ENCODE measurements at places on chromosomes 13 and 19.
A peak's percentile ranks its signal among the peaks of the same experiment; 100 is the strongest.

GRCh38 chr19:17076543-17076991 is 990 bp downstream of the MYO9B start:
- DNase-seq: peak; percentile 70

DNA sequence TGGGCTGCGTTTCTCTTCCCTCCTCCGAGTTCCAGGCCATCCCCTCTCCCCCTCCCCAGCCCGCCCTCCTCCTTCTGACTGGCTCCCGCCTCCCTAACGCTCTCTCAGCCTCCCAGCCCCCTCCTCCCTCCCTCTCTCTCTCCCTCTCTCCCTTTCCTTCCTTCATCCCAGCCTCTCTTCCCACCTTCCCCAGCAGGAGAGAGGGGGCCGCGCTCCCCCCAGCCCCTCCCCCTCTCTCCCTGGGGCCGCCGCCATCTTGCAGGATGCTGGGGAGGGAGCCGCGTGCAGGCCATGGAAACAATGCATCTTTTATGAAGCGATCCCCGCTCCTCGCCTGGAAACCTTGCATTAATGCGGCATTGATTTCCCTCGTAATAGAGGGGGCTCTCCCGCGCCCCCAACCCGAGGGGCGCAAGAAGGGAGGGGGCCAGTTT is 42.6 kb upstream of the ADGRL1 start:
- DNase-seq: no peak

GRCh38 chr19:30263830-30264381 is 108.3 kb upstream of the ZNF536 start:
- no peak for DNase-seq

DNA sequence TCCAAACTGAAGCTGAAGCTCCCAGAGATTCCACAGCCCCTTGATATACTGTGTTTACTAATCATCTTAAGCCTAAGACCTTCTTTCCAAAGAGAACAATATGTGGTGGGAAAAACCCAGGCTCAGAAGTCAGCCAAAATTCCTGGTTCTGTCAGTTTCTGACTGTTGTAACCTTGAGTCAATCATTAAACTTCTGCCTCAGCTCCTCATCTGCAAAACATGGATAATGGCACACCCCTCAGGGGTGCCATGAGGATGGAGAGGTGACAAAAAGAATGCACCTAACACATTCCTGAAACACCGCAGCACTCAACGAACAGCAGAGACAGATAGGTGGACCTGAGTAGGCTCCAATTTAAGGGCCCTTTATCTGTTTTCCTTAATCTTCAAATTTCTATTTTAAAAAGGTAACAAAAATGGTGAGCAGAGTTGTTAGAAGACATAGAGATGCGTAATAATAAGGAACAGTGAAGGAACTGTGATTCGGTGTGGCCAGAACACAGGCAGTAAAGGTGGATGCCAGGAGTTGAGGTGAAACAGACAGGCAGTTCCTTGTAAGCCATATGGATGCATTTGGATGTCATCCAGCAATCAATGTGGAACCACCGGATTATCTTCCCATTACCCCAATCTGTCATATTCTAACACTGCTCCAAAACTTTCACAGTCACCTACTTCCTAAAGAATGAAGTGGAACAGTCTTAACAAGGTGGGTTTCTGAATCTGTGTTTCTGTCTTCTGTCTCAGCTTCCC is 56.6 kb upstream of the DOCK9 start:
- DNase-seq: no peak

DNA sequence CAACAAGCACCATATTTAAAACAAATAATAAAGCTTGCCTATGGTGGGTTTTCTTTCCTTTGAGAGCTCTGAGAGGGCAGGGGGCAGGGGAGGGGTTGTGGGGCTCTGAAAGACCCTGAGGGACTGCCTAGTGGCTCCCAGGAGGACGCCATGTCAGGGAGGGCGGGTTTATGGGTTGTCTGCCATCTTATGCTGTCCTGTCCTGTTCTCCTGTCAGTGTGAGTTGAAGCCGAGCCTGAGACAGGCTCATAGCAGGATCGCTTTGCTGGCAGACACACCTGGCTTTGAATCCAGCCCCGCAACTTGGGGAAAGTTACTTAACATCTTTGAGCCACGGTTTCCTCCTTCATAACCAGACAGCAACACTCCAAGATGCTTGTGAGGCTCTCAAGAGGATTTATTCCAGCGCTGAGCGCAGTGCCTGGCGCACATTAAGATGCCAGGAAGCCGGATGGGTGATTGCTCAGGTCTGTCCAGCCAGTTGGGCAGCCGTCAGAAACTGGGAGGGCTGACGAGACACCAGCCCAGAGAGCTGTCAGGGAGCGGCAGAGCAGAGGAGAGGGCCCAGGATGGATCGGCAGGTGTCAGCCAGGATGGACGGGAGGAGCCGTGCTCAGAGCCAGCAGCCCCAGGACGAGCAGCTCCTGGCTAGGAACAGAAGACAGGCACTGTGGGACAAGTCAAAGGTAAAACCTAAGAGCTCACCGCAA is 36.8 kb upstream of the C1QTNF9 start:
- DNase-seq: peak; percentile 61

DNA sequence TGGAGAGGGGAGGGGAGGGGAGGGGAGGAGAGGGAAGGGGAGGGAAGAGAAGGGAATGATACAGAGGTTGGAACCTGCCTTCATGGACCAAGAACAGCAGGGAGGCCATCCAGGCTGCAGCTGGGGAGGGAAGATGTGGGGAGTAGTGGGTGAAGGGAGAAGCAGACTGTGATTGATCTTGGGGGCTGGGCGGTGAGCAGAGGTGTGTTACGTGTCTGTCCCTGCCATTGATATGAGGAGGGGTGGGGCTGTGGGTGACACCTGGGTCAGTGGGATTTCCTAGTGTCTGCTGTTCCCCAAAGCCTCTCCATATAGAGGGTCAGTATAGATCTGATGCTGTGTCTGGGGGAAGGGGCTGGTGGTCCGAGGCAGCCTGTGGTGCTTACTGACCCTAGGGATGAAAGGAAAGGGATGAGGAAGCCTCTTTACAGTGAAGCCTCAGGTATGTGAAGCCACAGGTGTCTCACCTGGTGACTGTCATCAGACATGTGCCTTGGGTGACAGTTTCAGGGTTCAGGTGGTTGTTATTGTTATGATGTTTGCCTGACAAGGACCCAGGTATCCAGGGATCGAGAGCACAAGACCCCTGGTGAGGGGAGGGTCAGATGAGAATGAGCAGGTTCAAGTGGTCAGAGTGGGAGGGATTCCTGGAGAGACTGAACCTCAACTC is 18.7 kb upstream of the CEACAM1 start:
- DNase-seq: no peak

DNA sequence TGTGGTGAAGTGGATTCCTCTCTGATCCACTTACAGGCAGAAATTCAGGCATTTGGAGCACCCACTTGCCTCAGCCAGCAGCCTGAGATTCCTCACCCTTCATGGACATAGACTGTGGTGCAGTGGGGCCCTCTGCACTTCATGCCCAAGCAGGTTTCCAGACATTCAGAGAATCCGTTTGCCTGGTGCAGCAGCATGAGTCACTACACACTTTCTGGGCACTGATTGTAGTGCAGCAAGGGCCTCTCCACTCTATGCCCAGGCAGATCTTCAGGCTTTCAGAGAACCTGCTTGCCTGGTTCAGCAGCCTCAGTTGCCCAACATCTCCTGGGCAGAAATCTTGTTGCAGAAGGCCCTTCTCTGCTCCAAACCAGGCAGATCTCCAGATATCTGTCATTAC is 920.9 kb downstream of the SLITRK5 start:
- DNase-seq: no peak

DNA sequence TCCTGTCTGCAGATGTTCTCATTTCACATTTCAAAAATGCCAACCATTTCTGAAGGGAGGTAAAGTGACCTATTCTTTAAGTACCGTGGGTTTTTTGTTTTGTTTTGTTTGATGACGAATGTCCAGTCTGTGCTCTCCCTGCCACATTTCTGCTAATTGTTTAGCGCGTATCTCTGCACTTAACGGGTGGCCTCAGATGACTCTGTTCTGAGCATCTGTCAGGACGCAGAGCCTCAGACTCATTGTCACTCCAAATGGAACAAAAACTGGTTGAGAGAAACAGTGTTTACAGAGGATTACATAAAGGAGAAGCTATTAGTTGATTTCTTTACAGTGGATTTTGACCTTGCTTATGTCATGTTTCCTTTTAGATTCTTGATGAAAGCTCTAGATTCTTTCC is 23.7 kb downstream of the TPP2 start:
- DNase-seq: no peak

DNA sequence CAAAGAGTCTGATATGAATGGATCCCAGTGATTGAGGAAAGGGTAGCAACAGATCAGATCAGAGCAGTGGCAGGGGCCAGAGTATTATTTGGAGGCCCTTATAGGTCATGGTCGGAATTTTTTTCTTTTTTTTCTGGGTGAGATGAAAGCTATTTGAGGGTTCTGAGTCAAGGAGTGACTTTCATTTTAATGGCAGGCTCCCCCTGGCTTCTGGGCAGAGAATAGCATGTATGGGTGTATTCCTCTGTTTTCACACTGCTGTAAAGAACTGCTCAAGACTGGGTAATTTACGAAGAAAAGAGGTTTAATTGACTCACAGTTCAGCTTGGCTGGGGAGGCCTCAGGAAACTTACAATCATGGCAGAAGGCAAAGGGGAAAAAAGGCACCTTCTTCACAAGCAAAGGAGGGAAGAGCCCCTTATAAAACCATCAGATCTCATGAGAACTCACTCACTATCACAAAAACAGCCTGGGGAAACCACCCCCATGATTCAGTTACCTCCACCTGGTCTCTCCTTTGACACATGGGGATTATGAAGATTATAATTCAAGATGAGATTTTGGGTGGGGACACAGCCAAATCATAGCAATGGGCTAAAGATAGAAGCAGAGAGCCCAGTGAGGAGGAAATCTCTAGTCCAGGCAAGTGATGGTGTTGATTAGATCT is 3.0 kb upstream of the SLC6A16 start:
- peak; percentile 67 for DNase-seq

DNA sequence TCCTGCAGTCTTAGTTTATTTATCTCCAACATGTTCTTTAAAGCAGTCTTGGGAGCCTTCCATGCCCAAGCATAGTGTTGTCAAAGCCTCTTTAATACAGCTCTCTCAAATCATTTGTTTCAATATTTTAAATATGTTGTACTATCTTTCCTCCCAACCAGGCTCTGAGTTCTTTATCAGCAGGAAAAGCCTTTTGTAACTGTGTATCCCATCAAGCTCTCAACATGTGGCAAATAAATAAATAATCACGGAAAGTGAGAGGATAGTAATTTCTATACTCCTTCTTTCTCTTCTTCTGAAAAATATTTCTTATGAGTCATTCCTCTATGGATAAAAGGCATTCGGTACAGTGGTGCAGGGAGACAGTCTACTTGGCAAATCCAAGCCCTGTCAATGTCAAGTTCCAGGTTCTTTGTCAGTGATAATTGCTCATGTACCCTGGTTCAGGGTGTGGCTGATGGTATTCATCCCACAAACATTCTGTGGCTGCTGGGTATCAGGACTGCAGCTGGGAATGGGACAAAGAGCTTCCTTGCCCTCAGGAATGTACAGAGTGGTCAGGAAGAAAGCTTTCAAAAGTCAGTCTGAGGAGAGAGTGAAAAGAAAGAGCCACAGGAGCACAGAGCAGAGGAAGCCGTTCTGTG is 384.3 kb downstream of the EFNB2 start:
- no peak for DNase-seq

DNA sequence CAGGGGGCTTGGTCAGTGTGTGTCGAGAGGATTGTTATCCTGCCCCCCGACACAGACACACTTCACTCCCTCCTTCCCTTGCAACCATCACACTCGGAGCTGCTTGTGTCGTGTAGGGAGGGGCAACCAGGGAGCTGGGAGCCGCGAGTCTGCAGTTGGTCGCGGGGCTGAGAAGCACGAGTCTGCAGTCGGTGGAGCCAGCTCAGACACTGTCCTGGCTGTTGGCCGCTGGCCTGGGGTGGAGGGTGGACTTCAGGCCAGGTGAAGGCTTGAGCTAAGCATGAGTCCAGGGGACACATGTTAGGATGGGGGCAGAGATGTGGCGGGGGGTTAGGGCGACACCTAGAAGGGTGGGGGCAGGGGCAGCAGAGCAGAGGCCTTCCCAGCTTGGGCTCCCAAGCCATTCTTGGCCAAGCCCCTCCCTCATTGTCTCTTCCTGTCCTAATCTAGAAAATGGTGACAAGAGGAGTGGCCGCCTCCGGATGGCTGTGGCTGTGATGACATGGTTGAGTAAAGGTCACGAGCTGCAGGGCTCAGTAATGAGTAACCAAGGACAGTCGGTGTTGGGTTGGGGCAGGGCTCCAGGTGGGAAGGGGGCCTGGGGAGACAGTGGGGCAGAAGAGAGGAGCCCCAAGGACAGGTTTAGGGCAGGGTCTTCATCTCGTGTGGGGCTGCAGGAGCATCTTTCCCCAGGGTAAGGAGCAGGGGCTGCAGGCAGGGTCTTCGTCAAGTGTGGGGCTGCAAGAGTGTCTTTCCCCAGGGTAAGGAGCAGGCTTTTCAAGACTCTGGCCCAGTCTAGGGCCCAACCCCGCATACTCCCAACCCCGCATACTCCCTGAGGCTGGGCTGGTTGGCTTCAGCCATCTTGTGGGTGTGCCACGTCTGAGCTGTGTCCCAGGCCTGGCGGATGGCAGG is 8.6 kb downstream of the PPP5C start:
- no peak for DNase-seq

- DNase-seq: no peak
Measured at GRCh38 chr13:25727250-25727649, 324.6 kb downstream of the SHISA2 start.

Measured in activated CD8-positive, alpha-beta memory T cell treated with anti-CD3 and anti-CD28 coated beads for 24 hours (primary cell).